Activated CD8-positive, alpha-beta memory T cell treated with anti-CD3 and anti-CD28 coated beads for 4 hours (primary cell): ENCODE measurements at places on chromosomes 1 and 21.

DNA sequence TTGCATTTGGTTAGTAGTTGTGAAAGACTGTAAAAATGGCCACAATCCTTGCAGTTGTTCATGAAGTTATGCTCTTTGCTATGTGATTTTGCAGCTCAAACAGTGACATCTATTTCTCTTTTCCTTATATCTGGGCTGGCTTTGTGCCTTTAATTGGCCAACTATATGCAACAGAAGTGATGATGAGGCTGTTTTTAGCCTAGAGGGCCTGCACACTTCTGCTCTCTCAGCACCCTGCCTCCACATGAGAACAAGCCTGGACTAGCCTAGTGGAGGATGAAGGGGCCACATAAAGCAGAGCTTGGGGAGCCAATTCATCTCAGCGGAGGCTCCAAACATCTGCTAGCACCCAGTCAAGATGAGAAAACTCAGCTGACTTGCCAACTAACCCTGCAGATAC is 339.8 kb downstream of the OMA1 start:
- no peak for DNase-seq

- DNase-seq = no peak
These were observed 60.6 kb upstream of the ETV3 start for GRCh38 chr1:157198619-157199420.

DNA sequence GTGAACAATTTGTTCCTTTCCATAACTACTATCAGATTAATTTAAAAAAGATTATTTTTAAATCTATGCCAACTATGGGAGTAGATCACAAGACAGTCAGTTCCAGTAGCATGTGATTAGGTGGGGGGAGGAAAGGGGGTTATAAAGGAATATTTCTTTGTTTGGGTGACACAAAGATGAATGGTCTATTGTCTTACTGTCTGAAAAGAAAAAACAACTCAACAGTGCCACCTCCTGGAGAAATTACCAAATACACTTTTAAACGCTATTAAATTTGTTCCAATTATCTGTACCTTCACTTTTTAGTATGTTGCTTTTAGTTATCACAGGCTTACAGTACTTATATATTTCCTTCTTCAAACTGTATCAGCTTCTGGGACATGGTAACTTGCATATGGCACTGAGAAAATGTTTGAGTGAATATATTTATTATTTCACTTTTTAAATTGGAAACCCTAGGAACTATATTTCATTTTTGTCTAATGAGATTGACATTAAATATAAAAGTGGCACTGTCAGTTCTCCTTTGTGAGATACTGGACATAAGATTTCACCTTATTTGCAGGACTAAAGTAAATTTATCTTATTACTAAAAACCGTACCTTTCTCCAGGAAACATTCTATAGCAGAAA is 1.7 kb upstream of the SORT1 start:
- no peak for DNase-seq

- DNase-seq = no peak
These were observed 18.2 kb downstream of the WNT4 start for GRCh38 chr1:22124592-22125229.

GRCh38 chr1:202954057-202954745 is 3.9 kb downstream of the ADIPOR1 start:
- no peak for DNase-seq

DNA sequence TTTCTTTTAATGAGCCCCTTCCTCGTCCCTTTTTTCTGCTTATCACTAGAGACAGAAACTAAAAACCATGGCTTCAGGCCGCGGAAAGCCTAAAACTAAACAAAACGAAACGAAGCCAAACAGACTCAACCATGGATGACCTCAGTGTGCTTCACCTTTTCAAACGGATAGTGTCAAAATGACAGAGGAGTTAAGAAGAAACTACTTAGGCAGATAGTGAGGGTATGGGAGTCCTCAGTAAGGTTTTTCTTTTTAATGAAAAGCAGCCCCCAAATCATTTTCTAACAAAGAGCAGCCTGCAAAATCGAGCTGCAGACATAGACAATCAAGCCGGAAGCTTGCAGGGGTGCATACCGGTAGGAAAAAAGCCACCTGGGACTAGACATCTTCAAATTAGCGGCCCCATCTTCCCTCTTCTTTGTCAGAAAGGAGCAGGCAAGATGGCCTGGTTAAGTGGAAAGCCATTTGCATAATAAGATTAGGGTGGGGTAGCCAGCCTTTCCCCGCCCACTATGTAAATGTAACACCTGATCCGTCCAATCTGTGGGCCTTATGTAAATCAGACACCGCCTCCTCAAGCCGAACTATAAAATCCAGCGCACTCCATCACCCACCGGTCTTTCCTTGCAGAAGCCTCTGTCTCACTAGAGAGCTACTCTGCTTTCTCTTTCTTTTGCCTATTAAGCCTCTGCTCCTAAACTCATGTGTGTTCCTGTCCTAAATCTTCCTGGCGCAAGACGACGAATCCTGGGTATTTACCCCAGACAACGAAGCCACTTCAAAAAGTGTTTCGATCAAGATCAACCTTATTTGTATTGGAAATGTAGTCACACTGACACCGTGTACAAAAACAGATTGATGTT is 6.2 kb upstream of the ERO1B start:
- DNase-seq = no peak
